A549 treated with CpdA at 1 μM for 4 hours (cell line): ENCODE measurements at places on chromosomes 12 and 14. TPM values are rescaled to one million over a fixed set of nuclear protein-coding genes. Genes with fewer than 3 reads are reported as not detected.

Gene ADAMTS20
- not detected in 5 replicates for total RNA-seq

Gene ANG
- total RNA-seq = 7.5 to 12.2 TPM (median 10.6 TPM) in 5 replicates

Gene SLC25A21
- 0.58 to 1.6 TPM (median 1.2 TPM) in 5 replicates for total RNA-seq

Gene ASCL1
- total RNA-seq = 0.05 to 0.08 TPM in 2 of 5 replicates, not detected in the others

Gene RHOF
- total RNA-seq = 150 to 205 TPM (median 184 TPM) in 5 replicates

Gene RIN3
- total RNA-seq = 20.0 to 28.3 TPM (median 25.7 TPM) in 5 replicates

Gene NOP9
- 15.1 to 19.5 TPM (median 18.5 TPM) in 5 replicates for total RNA-seq

Gene LRRK2
- 1.9 to 2.2 TPM (median 2.1 TPM) in 5 replicates for total RNA-seq

Gene LYSET
- 35.1 to 39.9 TPM (median 39.0 TPM) in 5 replicates for total RNA-seq

Gene EFS
- total RNA-seq = not detected in 5 replicates

Gene OASL
- 3.9 to 5.0 TPM (median 4.6 TPM) in 5 replicates for total RNA-seq

Gene SLC25A47
- total RNA-seq = not detected in 5 replicates

Gene IL22
- total RNA-seq = not detected in 5 replicates

Gene SPSB2
- total RNA-seq = 16.8 to 22.9 TPM (median 19.9 TPM) in 5 replicates

Gene DHH
- total RNA-seq = not detected in 5 replicates

Gene BDKRB2
- total RNA-seq = 3.4 to 7.0 TPM (median 6.2 TPM) in 5 replicates

Gene FOXM1
- 95.5 to 99.3 TPM (median 96.8 TPM) in 5 replicates for total RNA-seq

Gene COPS7A
- total RNA-seq = 48.5 to 61.1 TPM (median 55.6 TPM) in 5 replicates

Gene AMN
- total RNA-seq = 0.16 to 0.45 TPM (median 0.39 TPM) in 5 replicates

Gene GPRC5A
- 324 to 465 TPM (median 429 TPM) in 5 replicates for total RNA-seq

Gene CARMIL3
- total RNA-seq = 0.38 to 0.56 TPM (median 0.45 TPM) in 5 replicates

Gene DTX1
- total RNA-seq = 0.32 to 0.67 TPM (median 0.46 TPM) in 5 replicates

Gene TMEM229B
- 0.17 to 0.57 TPM (median 0.24 TPM) in 5 replicates for total RNA-seq
